Right ventricle myocardium inferior (tissue), 1 donor: ENCODE measurements at places on chromosomes 16 and 17. TPM values are rescaled to one million over a fixed set of nuclear protein-coding genes. Genes with fewer than 3 reads are reported as not detected.

CCL17 gene
- total RNA-seq = not detected

PLEKHH3 gene
- total RNA-seq = 26.1 TPM

CNTD1 gene
- total RNA-seq = 0.30 TPM

LGALS9C gene
- not detected for total RNA-seq

SMTNL2 gene
- 48.6 TPM for total RNA-seq

KRT32 gene
- not detected for total RNA-seq

CRYBA1 gene
- not detected for total RNA-seq

GRCh38 chr16:86979984-86980553 is 337.1 kb downstream of the C16orf95 start:
- no peak for DNase-seq

GRCh38 chr16:27739606-27740357 is 189.8 kb downstream of the KATNIP start:
- DNase-seq = no peak

DNA sequence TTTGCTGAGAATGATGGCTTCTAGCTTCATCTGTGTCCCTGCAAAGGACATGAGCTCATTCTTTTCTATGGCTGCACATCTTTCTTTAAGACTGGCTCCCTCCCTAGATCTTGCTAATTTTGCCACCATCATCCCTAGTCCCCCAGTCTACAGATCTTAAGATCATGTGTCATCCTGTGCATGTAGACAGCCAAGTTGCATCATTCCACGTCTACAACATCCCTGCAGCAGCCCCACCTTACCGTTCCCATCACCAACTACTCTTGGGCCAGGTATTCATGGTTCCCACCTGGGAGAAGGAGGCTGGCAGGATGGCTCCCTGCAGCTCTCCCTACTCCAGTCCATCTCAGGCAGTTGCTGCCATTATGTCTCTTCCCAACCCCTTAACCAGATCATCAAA is 12.3 kb downstream of the CPPED1 start:
- DNase-seq = no peak

- DNase-seq = no peak
Observed at GRCh38 chr17:37100231-37100630, 151.5 kb downstream of the AATF start.

- peak; percentile 67 for DNase-seq
Observed at GRCh38 chr16:3046641-3047386, 453 bp downstream of the MMP25 start.

DNA sequence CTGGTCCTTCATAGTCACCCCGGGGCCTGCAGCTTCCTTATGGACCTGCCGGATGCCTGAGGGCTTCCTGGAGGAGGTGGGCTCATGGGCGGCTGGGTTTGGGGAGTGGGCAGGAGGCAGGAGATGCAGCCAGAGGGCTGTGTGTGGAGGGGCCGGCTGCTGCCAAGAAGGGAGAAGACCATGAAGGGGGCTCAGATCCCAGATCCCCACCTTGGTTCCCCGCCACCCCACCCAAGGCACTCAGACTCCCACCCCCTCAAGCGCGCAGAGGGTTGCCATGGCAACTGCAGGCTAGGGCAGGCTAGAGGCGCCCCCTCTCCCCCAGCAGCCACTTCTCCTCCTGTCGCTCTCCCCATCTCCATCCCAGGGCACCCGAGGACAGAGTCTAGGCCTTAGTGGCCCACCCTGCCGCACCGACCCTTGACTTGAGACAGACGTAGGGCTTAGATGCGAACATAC is 104.5 kb downstream of the CRLF3 start:
- no peak for DNase-seq

- DNase-seq = no peak
Observed at GRCh38 chr17:38404174-38404943, 23.9 kb upstream of the ARHGAP23 start.

- no peak for DNase-seq
Observed at GRCh38 chr16:77548766-77549165, 113.9 kb upstream of the ADAMTS18 start.

DNA sequence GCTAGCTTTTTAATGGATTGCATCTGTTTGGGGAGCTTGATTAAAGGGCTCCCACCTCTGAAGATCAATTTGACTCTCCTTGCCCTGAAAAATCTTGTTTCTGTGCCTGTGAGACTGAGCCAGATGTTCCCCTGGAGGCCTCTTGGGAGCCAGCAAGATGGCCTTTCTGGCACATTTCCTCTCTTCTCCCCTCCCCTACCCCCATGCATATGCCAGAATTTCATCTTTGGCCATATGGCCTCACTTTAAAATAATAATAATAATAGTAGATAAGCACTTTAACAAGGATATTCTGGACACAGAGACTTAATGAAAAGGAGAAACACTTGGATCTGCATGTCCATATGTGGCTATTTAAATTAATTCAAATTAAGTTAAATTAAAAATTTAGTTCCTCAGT is 144.1 kb upstream of the CES5A start:
- DNase-seq = no peak

- no peak for DNase-seq
Observed at GRCh38 chr16:9706217-9706836, 475.9 kb downstream of the GRIN2A start.

DNA sequence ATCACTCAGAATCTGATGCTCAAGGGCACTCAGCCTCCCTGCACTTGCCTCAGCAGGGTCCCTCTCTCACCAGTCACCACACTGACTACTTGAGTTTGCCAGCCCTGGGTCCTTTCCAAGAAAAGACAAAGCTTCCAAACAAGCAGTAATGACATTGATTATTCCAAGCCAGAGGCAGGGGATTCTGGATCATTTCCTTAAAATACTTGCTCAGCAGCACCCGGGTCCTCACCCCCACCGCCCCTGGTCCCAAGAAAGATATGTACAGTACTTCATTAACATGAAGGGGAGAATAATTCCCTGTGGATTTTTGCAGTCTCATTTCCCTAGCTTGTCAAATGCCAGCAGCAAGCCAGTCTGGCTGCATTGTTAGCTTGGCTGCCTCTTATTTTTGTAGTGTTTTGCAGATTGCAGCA is 83.2 kb upstream of the GNAO1 start:
- no peak for DNase-seq

GRCh38 chr17:73614256-73614655 is 30.0 kb downstream of the SDK2 start:
- no peak for DNase-seq

- DNase-seq = no peak
Observed at GRCh38 chr16:84847564-84848355, 28.0 kb downstream of the CRISPLD2 start.

DNA sequence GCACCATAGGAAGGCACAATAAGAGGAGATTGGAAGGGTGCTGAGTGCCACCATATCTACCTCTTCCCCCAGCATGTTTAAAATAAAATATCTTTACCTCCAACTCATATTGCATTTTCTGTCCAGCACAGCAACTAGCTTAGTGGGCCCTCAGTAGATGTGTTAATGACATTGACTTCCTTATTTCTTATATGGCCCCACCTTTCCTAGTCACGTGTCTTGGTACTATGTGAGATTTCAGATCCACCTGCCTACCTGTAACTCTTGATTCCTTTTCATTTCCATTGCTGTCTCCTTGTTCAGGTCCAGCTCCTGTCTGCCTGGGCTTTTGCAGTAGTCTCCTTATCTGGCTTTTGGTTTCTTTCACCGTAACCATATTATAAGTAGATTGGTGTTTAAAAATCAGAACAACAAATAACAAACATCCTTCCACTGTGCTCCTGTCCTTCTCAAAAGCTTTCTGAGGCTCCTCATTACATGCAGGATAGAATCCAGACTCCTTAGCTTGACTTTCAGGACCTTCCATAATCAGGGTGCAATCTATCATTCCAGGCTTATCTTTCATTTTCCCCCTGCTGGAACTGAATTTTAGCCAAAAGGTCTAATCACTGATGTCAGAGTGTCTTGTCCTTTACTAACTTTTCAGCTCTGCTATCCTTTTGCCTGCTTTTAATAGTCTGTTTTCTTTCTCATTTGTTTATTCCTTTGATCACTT is 71.3 kb downstream of the FTO start:
- DNase-seq = no peak
